ENCODE measurements at places on chromosomes 16 and 17. TPM values are rescaled to one million over a fixed set of nuclear protein-coding genes. Genes with fewer than 3 reads are reported as not detected.

- H3K36me3 ChIP-seq, result no peaks in the 10 kb centered on the region
- H3K27me3 ChIP-seq, result peaks cover 9% of the 10 kb centered on the region
- DNase-seq, result no peak
- H3K4me3 ChIP-seq, result no peak overlapping the region
These were observed 107.9 kb downstream of the HAPSTR1 start for GRCh38 chr16:9199311-9199710.

Gene PKMYT1
- 116 TPM for total RNA-seq

DNA sequence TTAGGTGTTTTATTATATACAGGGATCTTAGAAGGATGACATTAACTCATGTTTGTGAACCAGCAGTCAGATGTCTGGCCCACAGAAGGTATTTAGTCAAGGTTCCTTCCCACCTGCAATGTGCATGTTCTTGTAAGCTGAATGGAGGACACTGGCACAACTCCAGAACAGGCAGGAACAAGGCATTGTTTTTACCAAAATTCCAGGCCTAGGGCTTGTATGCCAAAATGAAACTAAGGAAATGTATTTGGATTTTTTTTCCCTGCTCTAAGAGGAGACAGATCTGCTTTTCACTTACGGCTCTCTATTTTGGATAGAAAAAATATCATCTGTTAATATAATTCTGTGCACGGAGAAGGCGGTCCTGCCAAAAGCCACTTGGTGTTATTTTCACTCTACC, 312.5 kb downstream of the GRIN2A start:
- no peak for DNase-seq
- no peak overlapping the region for H3K27ac ChIP-seq
- H3K4me1 ChIP-seq, result no peaks in the 10 kb centered on the region
- H3K27me3 ChIP-seq, result no peaks in the 10 kb centered on the region
- no peak overlapping the region for H3K4me3 ChIP-seq
- H3K36me3 ChIP-seq, result no peaks in the 10 kb centered on the region

DNA sequence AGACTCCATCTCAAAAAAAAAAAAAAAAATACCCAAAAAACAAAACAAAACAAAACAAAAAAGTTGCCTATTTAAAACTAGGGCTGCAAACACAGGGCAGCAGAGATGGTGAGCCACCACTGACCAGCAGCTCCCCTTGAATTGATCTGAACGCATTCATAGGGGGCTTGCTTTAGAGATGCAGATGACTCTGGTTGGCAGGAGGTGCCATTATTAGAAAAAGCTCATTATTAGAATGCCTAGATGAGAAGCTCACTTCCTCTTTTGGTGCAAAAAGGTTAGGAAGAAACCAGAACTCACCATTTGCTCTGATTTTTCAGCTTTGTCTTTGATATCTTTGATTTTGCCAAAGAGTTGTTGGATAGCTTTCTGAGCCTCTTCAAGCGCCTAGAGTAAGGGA, 53.1 kb downstream of the VPS53 start:
- DNase-seq, result no peak
- peaks cover 15% of the 10 kb centered on the region for H3K36me3 ChIP-seq
- no peak overlapping the region for H3K27ac ChIP-seq
- H3K4me1 ChIP-seq, result peaks cover 4% of the 10 kb centered on the region
- H3K4me3 ChIP-seq, result no peak overlapping the region
- no peaks in the 10 kb centered on the region for H3K27me3 ChIP-seq

- no peaks in the 10 kb centered on the region for H3K36me3 ChIP-seq
- no peak overlapping the region for H3K27ac ChIP-seq
- H3K4me3 ChIP-seq, result no peak overlapping the region
These were observed 1.4 kb upstream of the PMP22 start for GRCh38 chr17:15266325-15267125.

- H3K27me3 ChIP-seq, result peaks cover 2% of the 10 kb centered on the region
- no peak overlapping the region for H3K27ac ChIP-seq
- H3K4me1 ChIP-seq, result peaks cover 2% of the 10 kb centered on the region
- no peaks in the 10 kb centered on the region for H3K36me3 ChIP-seq
These were observed 81.4 kb downstream of the MRM1 start for GRCh38 chr17:36682773-36683172.

GRCh38 chr17:40522250-40522960, 21.0 kb upstream of the TNS4 start:
- no peak overlapping the region for H3K27ac ChIP-seq
- H3K4me3 ChIP-seq, result no peak overlapping the region
- H3K36me3 ChIP-seq, result peaks cover 67% of the 10 kb centered on the region

DNA sequence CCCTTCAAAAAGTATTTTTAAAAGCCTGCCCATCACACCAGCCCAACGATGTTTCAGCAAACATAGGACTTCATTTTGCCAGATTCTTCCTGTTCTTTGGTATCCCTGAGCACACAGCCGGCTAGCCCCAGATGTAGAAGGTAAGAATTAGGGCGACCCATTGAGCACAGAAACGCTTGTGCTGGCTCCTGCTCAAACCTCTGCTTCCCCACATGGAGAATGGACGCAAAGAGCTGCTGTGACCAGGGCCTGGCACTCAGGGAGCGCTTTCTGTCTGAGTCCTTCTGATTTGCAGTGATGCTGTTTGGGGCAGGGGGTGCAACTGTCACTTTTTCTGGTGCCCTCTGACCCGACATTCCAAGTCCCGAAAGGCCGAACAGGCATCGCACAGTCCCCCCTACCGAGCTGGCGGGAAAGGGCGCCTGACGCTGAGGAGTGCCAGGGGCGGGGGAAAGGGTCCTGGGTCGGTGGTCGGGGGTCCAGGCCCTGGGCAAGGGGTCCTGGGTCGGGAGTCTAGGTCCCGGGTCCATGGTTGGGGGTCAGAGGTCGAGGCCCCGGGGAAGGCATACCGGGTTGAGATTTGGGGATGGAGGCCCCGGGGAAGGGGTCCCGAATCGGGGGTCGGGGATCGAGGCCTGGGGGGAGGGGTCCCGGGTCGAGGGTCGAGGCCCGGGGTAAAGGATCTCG, 930 bp downstream of the CHMP1A start:
- no peak for DNase-seq
- H3K27ac ChIP-seq, result peak overlapping the region; percentile 79
- peaks cover 20% of the 10 kb centered on the region for H3K36me3 ChIP-seq

DNA sequence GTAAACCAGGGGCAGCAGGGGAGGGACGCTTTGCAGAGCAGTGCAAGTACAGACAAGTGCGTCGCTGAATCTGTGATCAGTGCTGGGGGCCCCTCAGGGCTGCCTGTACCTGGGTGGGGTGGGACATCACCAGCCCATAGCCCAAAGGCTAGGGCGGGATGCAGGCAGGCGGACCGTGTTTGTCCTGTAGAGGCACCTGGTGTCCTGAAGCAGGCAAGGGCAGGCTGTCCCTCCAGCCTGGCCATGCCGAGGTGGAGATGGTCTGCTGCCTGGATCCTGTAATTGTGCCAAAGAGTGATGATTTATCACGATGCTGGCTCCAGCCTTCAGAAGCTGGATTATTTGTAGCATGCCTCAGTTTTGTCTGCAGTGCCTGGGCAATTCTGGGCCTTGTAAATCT, 137.9 kb upstream of the GSE1 start:
- no peak for DNase-seq
- H3K36me3 ChIP-seq, result no peaks in the 10 kb centered on the region
- H3K4me1 ChIP-seq, result no peaks in the 10 kb centered on the region
- H3K27me3 ChIP-seq, result peaks cover 2% of the 10 kb centered on the region
- no peak overlapping the region for H3K27ac ChIP-seq
- no peak overlapping the region for H3K4me3 ChIP-seq

Gene DNAH2
- total RNA-seq, result not detected

Gene C1QTNF1
- total RNA-seq, result not detected

Gene CD300LB
- not detected for total RNA-seq

- DNase-seq, result no peak
- no peaks in the 10 kb centered on the region for H3K27me3 ChIP-seq
- peaks cover 16% of the 10 kb centered on the region for H3K36me3 ChIP-seq
- H3K27ac ChIP-seq, result no peak overlapping the region
- H3K4me1 ChIP-seq, result peaks cover 66% of the 10 kb centered on the region
- no peak overlapping the region for H3K4me3 ChIP-seq
These were observed 40.6 kb downstream of the PRKCB start for GRCh38 chr16:23876256-23876896.

Gene KRT20
- total RNA-seq, result not detected

Gene APOBR
- 23.9 TPM for total RNA-seq

Gene ADORA2B
- 4.2 TPM for total RNA-seq

- H3K27ac ChIP-seq, result peak overlapping the region; percentile 92
- H3K36me3 ChIP-seq, result no peaks in the 10 kb centered on the region
- peaks cover 22% of the 10 kb centered on the region for H3K4me1 ChIP-seq
- no peak for DNase-seq
- H3K4me3 ChIP-seq, result peak overlapping the region; percentile 69
These were observed 217.8 kb downstream of the CDRT15L2 start for GRCh38 chr17:20797292-20797691.

DNA sequence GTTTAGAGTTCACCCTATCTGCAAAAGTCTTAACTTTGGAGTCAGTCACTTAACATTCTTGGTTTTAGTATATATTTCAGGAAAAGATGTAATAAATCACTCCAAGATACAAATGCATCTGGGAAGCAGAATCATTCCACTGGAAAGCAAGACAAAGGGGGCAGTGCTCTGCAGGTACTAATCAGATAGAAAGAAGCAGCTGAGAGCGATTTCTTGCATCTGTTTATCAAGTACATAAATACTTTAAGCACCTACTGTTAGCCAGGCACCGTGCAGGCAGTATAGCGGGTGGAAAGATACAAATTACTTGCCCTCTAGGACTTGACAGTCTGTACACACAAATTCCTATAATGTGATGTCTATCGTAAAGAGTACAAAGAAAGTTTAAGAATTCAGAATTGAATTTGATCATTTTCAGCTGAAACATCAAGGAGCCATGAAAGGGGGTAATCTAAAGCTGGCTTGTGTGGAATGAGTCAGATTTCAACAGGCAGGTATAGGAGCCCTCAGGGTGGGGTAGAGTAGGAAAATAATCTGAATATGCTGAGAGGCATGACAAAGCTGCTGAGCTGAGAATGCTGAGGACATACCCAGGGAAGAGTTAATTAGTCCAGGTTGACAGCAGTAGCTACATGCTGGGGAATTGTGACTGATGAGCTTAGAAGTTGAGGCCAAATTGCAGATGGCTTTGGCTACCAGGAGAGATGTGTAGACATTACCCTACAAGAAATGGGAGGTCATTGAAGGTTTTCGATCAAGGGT, 110.2 kb downstream of the CA10 start:
- H3K4me3 ChIP-seq, result no peak overlapping the region
- H3K27ac ChIP-seq, result no peak overlapping the region
- H3K36me3 ChIP-seq, result no peaks in the 10 kb centered on the region
- no peaks in the 10 kb centered on the region for H3K4me1 ChIP-seq
- no peaks in the 10 kb centered on the region for H3K27me3 ChIP-seq

Gene TBC1D3G
- total RNA-seq, result not detected

Gene TOP2A
- 313 TPM for total RNA-seq

GRCh38 chr16:85216522-85217375, 104.5 kb upstream of the CIBAR2 start:
- peaks cover 3% of the 10 kb centered on the region for H3K27me3 ChIP-seq
- no peak overlapping the region for H3K27ac ChIP-seq
- no peak overlapping the region for H3K4me3 ChIP-seq
- no peak for DNase-seq

GRCh38 chr17:77427391-77427991, 286.7 kb downstream of the SEC14L1 start:
- H3K4me3 ChIP-seq, result peak overlapping the region; percentile 13
- peaks cover 60% of the 10 kb centered on the region for H3K4me1 ChIP-seq
- no peaks in the 10 kb centered on the region for H3K36me3 ChIP-seq
- DNase-seq, result no peak
- H3K27ac ChIP-seq, result peak overlapping the region; percentile 74

GRCh38 chr17:65966072-65966695, 225.7 kb downstream of the CEP112 start:
- no peak overlapping the region for H3K27ac ChIP-seq
- no peaks in the 10 kb centered on the region for H3K4me1 ChIP-seq
- H3K27me3 ChIP-seq, result no peaks in the 10 kb centered on the region
- H3K36me3 ChIP-seq, result no peaks in the 10 kb centered on the region

DNA sequence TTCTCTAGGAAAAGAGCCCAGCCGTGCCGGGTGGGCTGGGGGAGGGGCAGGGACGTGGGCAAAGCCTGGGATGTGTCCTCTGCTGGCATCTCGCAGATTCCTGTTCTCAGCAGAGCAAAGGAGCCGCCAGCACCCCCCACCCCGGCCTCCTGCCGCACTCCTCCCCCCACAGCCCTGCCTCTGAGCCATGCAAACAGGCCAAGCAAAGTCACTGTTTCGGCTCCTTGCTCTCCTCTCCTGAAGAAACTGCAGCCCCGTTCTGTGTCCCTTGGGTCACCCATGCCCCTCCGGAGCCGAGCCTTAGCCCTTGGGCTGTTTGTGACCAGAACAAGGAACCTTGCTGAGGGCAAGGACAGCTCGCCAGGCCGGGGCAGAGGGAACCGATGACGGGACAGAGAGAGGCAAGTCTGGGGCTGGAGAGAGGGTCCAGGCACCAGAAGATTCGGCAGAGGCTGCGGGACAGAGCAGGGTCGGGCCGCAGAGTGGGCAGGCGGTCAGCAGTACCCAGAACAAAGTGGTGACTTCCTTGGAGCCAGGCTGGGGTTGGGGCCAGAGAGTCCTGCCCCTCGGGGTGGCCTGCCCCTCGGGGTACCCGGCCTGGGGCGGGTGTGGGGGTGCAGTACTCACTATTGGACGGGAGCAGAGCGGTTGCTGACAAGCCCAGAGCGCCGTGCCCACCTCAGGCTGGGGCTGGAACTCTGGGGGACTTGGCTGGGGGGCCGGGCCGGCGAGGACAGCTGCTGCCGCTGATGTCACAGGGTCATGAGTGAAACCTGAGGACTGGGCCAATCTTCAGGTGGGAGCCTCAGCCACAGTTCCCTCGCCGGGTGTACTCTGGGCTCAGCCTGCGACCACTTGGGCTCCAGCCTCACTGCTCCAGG, 9.2 kb upstream of the PRR29 start:
- no peak overlapping the region for H3K27ac ChIP-seq
- H3K4me1 ChIP-seq, result peaks cover 32% of the 10 kb centered on the region
- peaks cover 14% of the 10 kb centered on the region for H3K27me3 ChIP-seq
- H3K4me3 ChIP-seq, result no peak overlapping the region
- peaks cover 2% of the 10 kb centered on the region for H3K36me3 ChIP-seq

Gene RAC3
- 6.7 TPM for total RNA-seq

DNA sequence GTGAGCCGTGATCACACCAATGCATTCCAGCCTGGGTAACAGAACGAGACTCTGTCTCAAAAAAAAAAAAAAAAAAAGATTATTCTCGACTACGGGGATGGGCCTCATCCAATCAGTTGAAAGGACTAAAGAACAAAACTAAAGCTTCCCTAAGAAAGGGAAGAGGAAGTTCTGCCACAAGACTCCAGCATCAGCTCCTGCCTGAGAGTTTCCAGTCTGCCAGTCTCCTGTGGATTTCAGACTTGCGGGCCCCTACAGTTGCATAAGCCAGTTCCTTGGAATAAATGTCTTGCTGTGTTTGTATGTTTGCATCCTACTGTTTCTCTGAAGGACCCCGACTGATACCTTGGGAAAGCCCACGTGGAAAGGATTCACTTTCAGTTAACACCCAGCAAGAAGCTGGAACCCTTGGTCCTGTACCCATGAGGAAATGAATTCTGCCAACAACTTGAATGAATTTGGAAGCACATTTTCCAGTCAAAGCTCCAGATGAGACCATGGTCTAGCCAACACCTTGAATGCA, 26.3 kb upstream of the FZD2 start:
- no peaks in the 10 kb centered on the region for H3K36me3 ChIP-seq
- H3K4me3 ChIP-seq, result no peak overlapping the region
- H3K27ac ChIP-seq, result no peak overlapping the region
- peaks cover 7% of the 10 kb centered on the region for H3K27me3 ChIP-seq
- H3K4me1 ChIP-seq, result peaks cover 5% of the 10 kb centered on the region
- DNase-seq, result no peak
